GM23248 (cell line): ENCODE measurements at places on chromosomes 7 and 10. TPM values are rescaled to one million over a fixed set of nuclear protein-coding genes. Genes with fewer than 3 reads are reported as not detected.
A peak's percentile ranks its signal among the peaks of the same experiment; 100 is the strongest.

The ZDHHC4 gene
- 52.5 and 55.4 TPM in 2 replicates for total RNA-seq

The UPK3BL2 gene
- total RNA-seq, result 1.6 TPM in 1 of 2 replicates, not detected in the other

The CFAP46 gene
- total RNA-seq, result 0.22 TPM in 1 of 2 replicates, not detected in the other

The GNGT1 gene
- total RNA-seq, result not detected in 2 replicates

GRCh38 chr10:17001297-17001744, 128.3 kb downstream of the CUBN start:
- DNase-seq, result peak; percentile 52

- no peak for DNase-seq
These were observed 13.5 kb downstream of the SLC25A13 start for GRCh38 chr7:96308253-96308949.

- DNase-seq, result no peak
These were observed 243.2 kb downstream of the FRMD4A start for GRCh38 chr10:14087566-14087965.

DNA sequence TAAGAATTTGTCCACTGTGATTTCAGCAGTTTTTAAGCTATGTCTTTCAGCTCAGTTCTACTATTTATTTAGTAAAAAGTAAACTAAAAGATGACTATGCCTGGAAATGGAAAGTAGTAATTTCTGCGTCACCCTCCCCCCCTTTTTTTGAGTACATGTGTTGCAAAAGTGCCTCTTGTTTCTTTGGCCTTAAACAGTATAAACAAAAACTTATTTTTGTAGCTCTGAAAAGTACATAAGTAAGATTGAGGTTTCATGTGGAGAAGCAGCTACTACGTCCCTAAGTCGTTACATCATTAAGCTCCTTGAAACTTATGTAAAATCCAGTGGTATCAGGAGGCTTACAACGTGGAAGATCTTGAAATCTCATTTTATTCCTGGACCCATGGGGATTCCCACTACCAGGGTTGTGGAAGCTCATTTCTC, 46.3 kb upstream of the HBP1 start:
- DNase-seq, result peak; percentile 29

- DNase-seq, result peak; percentile 36
These were observed 1021.3 kb downstream of the XPNPEP1 start for GRCh38 chr10:108901781-108902618.

DNA sequence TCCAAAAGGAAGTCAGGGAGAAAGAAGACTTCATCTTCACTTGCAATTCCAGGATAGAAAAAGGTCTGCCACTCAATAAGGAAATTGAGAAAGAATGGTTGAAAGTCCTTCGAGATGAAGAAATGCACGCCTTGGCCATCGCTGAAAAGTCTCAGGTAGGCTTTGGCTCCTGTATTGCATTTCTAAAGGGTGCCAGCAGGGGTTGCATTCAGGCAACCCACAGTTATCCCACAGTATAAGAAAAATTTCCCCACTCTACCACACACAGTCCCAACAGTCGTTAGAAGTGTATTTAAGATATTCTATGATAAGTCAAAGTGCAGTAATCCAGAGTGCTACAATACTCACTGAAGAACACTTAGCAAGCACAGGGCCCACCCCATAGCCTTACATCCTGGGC, 93.4 kb upstream of the FGL2 start:
- no peak for DNase-seq

DNA sequence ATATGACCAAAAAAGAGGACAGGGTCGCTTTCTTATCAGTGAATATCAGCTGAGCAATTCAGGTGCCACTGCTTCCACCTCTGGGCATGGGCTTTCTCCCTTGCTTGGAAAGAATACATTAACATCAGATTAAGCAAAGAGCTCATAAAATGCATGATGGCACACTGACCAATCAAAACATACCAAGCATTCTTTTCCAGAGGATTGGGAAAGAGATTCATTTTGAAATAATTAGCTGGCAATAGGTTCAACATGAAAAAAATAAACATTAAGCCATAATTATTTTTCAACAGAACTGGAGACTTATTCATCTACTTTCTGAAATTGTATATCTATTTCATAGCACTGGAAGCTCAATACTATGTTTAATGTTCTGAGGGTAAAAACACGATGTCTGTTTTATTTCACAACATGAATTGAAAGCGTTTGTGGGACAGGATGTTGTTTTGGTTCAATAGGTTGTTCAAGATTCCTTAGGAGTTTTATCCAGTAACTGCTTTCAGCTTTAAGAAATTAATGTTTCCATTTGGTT, 53.2 kb downstream of the TFAM start:
- DNase-seq, result peak; percentile 73

DNA sequence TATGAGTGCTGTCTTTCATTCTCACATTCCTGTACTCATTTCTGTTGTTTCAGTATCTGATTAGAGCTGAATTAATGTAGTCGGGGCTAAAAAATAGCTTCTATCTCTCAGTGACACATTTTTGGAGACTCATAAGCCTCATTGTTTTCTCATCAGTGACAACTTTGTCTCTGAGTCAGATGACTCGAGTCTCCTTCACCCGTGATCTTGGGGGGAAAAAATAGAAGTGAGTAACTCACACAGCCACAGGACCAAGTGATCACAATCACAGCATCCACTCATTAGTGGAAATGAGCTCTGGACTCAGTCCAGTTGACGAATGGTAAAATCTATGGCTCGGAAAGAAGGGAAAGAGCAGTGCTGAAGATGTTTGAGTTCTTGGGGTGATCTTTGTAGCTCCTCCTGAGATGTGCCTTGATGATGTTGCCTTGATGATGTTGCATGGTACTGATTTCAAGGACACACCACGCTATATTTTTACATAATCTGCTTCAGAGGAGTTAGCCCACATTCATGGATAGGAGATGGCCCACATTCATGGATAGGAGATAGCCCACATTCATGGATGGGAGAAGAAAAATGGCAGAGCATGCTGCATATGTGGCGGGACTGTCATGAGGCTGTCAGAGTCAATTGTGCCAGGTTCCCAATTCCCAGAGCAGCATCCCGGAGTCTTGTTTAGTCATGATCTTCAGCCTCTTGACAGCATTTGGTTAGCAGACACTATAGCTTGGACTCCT, 214.7 kb downstream of the CELF2 start:
- no peak for DNase-seq

DNA sequence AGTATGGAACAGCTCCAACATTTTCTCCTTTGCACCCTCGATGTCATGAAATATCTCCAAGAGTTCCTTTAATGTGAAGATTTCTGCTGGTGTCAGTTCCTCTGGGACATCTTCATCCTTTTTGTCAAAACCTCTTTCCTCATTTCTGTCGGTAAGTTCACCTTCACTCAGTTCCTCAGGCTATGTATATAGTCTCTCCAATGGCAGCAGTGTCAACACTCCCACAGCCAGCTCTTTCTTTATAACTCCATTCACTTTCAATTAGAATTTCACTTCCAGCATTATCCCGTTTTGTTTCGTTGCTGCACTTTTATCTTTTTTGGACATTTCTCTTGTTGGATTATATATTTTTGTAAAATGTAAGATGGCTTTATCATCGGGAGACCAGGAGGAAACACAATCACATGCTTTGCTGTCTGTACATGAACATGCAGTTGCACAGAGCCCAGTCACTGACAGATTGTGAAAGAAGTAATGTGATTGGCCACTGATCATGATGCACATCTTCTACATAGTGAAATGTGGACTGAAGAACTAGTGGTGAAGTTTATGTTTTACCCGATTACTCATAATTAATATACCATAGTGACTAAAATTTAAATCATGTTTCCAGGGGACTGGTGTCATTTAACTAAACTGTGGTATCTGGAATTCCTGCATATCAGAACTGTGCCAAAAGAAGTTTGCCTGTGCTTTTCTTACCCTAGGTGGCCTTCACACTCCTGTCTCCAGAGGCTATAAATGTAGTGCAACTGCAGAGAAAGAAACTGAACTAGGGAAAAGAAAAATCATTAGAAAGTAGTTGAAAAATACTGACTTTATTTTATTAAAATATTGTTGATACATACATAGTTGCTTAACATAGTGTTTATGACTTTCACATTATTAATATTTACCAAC, 289.6 kb downstream of the PPP1R3A start:
- DNase-seq, result peak; percentile 14

DNA sequence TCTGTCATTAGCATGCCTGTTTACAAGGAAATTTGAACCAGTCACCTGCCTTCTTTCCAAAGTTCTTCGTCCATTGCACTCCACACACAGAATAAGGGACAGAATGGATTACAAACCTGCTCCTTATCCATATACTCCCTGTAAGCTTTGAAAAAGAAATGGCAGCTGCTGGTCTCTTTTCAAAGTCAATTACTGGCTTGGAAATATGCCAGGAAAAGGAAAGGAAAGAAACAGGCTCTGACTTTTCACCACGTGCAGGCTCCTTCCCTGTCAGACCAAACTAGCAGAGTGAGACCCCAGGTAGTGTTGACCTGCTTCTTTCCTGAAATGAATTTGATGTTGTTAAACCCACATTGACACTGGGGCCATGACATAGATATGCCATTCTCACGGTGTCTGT, 84.5 kb downstream of the LHFPL3 start:
- DNase-seq, result no peak

GRCh38 chr10:62308101-62308500, 39.5 kb upstream of the RTKN2 start:
- no peak for DNase-seq

DNA sequence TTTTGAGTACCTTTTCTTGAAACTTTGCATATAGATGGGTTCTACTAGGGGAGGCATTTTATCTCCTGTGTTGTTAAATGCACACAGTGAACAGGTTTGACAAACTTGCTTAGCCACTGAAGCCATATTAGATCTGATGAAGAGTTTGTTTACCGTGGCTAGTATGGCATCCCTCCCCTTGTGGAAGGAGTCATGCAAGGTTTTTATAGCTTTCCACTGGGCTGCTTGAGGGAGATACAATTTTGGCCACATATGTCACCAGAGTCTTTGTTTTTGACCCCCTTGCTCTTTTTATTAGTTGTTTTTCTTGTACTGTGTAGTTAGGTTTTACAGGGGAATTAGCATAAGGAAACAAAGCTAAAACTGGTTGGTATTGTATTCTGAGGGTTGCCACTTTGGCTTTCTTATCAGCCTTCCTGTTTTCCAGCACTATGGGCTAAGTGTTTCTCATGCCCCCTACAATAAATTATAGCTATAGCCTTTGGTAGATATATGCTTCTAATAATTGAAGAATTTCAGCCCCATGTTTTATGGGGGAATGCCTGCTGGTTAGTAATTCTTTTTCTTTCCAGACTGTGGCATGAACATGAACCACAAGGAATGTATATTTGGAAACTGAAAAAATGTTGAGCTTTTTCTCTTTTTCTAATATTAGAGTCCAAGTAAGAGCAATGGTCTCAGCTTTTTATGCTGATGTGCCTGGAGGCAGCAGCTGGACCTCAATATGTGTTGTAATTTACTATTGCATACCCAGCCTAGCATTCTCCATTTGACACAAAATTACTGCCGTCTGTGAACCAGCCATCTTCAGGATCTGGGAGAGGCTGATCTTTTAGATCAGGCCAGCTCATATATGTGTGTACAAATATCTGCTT, 18.4 kb upstream of the STEAP2 start:
- DNase-seq, result peak; percentile 61

- no peak for DNase-seq
These were observed 107.1 kb downstream of the EBLN1 start for GRCh38 chr10:22110761-22111160.

GRCh38 chr7:97479740-97480290, 252.1 kb upstream of the TAC1 start:
- DNase-seq, result no peak

DNA sequence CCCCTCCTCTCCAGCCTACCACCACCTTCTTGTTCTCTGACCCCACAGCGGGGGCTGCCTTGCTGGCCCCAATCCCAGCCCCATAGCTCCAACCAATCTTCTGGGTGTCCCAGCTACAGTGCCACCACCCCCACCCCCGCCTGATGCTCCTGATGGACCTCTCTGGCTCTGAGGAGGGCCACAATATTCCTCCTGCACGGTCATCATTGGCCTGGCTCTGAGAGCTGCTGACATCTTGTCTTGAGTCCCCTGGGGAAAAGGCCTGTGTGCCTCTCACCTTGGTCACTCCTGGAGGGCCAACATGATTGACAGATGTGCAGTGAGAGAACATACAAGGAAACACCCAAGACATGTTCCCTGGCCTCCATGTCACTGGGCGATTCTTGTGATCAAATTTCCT, 7.6 kb downstream of the GDF2 start:
- no peak for DNase-seq
